CD4-positive, alpha-beta T cell (primary cell): ENCODE measurements at places on chromosomes 1 and 21.

DNA sequence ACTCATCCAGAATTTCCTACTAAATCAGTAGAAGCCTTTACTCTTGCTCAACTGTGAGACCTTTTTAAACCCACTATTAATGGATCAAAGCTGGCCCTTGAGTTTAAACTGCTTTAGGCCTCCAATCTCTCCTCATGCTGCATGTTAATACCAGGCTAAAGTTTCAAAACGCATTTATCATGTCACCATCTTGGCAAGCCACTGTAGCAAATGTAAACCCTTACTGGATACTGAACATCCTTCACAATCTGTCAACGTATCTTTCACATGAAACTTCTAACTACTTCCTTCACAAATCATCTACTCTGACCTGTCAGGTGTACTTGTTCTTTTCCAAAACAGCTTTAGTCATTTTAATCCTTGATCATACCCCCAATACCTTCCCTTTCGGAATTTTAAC lies 3.0 kb downstream of the PAXBP1 start:
- DNase-seq = no peak

- no peak for DNase-seq
Observed at GRCh38 chr1:20443703-20444586, 42.1 kb downstream of the CAMK2N1 start.

GRCh38 chr1:168092566-168093355 lies 44.0 kb downstream of the GPR161 start:
- DNase-seq = no peak

DNA sequence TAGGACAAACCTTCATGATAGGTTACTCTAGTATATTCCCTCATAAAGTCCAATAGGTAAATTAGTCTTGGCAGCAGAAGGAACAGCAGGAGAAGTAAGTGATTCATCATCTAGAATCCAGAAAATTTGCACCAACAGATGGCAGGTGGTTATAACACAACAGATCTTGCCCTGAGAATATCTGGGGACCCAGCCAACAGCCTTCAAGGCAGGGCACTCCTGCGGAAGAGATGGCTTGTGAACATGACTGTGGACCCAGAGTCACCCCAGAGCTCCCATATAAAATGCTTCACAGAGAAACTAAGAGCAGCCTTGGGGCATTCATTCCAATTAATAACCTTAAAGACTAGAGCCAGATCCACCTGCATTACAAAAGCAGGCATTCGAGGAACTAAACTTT lies 7.9 kb upstream of the PLA2G2C start:
- DNase-seq = no peak

GRCh38 chr1:156384007-156384406 lies 15.0 kb downstream of the RHBG start:
- no peak for DNase-seq

DNA sequence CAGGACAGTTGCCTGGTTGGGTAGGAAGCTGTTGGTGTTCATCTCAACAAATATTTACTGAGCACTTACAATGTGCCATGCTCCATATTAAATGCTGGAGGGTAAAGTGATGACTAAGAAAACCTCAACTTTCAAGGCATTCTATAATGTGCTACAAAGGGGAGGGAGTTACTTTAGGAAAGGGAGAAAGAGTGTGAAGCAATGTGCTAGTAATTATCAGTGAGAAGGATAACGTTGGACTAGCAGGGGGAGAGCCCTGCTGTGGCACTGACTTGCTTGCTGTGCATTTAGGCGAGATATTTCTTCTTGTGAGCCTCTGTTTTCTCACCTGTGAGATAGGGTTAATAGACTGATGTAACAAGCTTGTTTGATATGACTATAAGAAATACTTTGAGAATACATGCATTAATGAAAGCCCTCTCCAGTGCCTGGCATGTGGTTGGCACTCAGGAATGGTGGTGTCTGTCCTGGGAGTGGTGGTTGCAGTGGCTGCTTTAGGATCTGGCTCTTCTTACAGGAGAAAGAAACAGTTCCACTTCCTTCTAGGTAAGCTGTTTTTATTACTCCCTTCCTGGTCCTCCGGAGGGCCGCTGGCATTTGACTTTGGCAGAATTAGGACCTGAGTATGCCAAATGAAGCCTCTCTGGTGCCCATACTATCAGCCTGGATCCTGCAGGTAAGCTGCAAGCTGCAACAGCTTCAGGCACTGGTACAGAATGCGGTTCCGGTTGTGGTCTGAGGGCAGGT lies 111.1 kb upstream of the COA6 start:
- no peak for DNase-seq

DNA sequence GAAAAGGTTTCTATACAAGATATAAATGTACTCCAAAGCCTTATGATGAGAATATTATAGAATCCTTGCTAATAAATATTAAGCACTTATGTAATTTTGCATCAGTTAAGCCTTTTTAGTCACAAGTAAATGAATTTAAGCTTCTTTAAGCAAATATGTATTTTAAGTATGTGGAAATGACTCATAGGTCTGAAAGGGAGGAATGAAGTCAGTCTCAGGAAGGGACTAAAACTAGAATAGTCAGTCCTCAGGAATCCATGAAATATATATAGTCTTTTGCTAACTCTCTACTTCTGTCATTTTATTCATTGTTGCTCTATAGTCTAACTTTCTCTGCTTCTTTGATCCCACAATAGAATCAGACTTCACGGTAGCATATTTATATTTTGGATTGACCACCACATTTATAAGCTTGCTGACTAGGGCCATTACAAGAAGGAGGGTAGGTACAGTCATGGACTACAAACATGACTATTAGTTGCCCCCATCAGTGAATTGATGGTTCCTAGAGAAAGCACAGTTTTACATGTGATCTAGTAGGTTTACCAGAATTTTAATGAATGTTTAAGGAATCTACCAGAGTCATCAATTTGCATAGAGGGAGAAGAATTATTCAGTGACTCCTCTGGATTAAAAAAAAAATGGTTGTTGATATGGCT lies 20.2 kb upstream of the RABGGTB start:
- DNase-seq = no peak

DNA sequence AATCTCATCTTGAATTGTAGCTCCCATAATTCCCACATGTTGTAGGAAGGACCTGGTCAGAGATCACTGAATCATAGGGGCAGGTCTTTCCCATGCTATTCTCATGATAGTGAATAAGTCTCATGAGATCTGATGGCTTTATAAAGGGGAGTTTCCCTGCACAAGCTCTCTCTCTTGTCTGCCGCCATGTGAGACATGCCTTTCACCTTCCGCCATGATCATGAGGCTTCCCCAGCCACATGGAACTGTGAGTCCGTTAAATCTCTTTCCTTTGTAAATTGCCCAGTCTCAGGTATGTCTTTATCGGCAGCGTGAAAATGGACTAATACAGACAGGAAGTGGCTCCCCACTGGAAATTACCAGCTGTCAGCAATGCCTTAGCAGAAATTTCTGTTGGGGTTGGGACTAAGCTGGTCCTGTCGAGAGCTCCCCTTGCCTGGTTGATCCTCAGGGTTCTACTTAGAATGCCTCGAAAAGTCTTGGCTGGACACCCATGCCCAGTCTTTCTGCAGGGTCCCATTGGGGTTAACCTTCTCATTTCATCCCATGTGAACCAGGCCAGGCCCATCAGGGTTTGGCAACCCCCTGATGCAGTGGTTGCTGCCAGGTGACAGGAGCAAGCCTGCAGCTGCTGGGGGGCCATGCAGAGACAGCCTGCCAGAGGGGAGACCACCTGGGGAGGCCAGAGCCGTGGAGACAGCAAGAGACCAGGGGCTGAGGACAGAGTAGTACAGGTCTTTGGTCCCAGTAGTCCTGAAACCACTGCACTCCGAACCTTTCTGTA lies 2.8 kb upstream of the ABCG1 start:
- no peak for DNase-seq

GRCh38 chr1:206768472-206769303 lies 1.9 kb upstream of the IL19 start:
- no peak for DNase-seq

DNA sequence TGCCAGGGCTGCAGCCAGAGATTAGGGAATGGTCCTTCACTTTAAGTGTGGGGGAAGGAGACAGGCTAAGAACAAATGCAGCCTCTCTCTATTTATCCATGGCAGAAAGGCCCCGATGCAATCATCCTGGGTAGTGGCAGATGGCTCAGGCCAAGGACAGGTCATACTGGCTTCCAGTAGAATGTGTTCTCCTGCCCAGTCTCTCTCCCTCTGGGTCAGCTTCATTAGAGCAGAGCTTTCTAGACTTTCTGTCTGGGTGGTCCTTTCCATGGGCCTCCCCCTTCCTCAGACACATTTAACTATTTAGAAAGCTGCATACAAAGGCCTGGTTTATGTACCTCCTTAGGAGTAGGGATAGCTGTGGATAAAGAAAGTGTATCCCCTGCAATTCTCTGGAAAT lies 4.8 kb upstream of the PTCH2 start:
- no peak for DNase-seq

DNA sequence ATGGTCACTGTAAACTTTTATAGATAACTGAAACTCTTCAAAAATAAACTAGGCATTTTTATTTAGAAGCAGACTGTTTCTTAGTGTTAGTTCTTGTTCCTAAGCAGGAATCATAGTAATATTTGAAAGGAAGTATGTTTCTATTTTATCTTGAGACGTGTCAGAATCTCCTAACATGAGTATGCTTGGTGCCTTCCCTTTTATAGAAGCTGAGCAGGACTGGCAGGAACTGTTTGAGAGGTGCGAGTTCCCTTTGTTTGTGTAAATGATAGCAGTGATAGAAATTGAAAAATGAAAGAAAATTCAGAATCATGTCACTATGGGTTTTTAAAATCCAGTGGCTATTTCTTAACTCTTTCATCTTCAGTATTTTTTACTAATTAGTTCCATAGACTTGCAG lies 56.9 kb downstream of the LRRC8D start:
- DNase-seq = no peak

GRCh38 chr1:226125097-226125630 lies 61.4 kb downstream of the ACBD3 start:
- peak; percentile 90 for DNase-seq

DNA sequence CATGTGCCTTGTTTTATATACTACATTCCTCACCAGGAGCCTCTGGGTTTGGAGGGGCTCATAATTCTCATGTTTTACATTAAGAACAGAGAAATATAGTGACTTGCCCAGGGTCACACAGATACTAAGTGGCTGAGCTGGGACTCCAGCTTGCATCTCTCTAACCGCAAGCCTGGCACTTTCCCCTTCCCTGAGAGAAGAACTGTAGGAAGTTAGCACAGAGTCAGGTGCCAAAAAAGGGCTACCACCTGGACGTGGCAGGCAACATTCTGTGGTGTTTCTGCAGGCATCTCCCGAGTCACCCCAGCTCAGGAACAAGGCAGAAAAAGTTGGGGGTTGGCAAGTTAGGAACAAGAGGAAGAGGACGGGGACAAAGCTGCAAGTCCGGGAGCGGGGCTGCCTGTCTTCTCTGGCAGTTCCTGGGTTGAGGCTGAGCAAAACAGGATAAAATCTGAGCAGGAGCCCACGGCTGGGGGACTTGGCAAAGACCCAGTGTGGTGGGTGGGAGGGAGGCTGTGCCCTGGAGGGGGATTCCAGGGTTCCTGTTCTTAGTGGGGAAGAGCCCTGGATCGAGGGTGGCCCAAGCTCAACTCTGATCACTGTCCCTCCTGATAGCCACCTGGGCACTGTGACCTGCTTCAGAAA lies 9.8 kb downstream of the PLA2G5 start:
- DNase-seq = no peak

DNA sequence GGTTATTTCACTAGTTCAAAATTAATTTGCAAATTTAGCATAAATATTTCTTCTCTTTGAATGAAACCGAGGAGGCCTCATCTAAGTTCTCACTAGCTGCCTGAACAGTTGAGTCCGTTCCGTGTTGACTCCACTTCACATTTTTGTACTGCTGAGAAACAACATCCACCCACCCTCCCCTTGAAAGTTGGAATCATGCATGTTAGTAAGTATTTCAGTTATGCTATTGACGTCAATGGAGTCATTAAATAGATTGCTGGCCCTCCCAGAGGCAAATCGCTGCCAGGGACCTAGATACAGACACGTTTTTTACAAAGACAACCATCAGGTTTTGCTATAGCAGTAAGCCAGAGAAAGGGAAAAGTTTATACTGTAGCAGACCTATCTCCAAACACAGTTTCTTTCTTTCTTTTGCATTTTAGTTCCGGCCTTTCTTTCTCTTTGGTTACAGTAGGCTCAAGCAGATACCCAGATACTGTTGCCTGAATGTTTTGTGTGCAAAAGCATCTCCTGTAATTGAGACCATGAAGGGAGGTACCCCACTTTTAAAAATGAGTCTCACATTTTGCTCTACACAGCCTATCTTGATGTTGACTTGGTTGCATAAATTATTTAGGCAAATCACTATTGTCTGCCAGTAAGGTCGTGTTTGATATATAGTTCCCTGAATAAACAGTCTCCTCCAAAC lies 262.6 kb upstream of the SGIP1 start:
- no peak for DNase-seq

- DNase-seq = no peak
Observed at GRCh38 chr1:47881505-47882442, 115.4 kb downstream of the TRABD2B start.

GRCh38 chr1:181126289-181126688 lies 37.8 kb downstream of the IER5 start:
- no peak for DNase-seq

GRCh38 chr21:29379517-29380054 lies 80.9 kb downstream of the BACH1 start:
- DNase-seq = no peak

DNA sequence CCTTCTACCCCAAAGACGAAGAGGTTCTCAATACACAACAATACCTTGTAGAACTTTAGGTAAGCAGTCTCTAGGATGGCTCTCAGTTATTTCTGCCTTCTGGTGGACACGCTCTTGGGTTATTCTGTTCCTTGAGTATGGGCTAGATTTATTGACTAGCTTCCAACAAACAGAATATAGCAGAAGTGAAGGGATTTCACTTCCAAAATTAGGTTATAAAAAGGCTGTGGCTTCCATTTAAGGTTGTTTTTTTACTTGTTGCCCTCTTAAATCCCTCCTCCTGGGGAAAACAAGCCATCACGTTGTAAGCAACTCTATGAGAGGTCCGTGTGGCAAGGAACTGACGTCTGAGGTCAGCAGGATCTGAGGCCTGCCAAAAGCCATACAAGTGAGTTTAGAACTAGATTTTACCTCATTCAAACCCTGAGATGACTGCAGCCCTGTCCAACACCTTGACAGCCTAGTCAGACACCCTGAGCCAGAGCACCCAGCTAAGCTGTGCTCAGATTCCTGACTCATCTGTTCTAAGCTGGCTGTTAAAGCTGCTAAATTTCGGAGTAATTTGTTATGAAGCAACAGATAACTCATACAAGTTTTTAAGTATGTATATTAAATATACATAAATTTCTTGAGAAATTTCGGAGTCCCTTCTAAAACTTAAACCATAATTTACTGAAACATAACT lies 12.7 kb downstream of the SSX2IP start:
- DNase-seq = no peak

GRCh38 chr1:29687601-29688244 lies 451.4 kb downstream of the PTPRU start:
- no peak for DNase-seq

- no peak for DNase-seq
Observed at GRCh38 chr1:221669441-221669840, 72.4 kb downstream of the DUSP10 start.

DNA sequence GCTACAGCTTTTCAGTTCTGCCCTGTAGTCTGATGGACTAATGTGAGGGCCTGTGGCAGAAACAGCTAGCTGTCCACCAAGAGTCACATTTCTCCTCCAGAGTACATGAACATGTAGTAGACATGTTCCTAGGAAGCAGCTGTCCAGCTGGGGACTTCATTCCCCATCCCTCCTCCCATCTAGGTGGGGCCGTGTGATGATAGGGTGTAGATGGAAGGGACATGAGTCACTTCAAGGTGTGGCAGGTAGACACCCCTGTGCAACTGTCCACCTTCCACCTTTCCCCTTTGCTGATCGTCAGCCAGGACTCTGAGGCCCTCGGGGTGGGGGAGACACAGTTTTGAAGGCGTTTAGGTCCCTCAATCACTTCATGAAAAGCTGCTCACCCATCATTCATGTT lies 3.6 kb upstream of the RD3 start:
- DNase-seq = no peak
